NCI-H226 (cell line): ENCODE measurements at places on chromosomes 3 and 15.
A peak's percentile ranks its signal among the peaks of the same experiment; 100 is the strongest.

GRCh38 chr15:48388016-48388851 lies 57.0 kb downstream of the DUT start:
- DNase-seq = no peak

DNA sequence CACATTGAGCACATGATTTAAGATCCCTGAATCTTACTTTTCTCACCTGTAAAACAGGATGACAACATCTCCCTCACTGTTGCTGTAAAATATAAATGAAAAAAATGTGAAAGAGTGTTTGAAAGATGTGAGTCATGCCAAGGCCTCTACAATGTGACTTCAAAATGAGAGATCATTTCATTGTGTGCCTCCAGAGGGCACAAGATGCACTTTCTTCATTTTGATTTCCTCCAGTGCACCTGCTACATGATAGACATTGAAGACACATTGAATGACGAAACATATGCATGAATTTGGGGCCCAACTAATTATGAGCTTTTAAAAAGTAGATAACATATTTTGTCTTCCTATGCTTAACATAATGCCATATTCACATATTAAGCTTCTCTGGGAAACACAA lies 170.3 kb downstream of the MOBP start:
- DNase-seq = peak; percentile 58

- DNase-seq = no peak
Observed at GRCh38 chr3:110562621-110563020, 509.0 kb upstream of the NECTIN3 start.

- peak; percentile 98 for DNase-seq
Observed at GRCh38 chr15:91407269-91407889, 307.3 kb downstream of the SV2B start.

- no peak for DNase-seq
Observed at GRCh38 chr3:124441766-124442165, 288.5 kb upstream of the UMPS start.

- DNase-seq = no peak
Observed at GRCh38 chr3:196320137-196320536, 2.1 kb upstream of the DYNLT2B start.

DNA sequence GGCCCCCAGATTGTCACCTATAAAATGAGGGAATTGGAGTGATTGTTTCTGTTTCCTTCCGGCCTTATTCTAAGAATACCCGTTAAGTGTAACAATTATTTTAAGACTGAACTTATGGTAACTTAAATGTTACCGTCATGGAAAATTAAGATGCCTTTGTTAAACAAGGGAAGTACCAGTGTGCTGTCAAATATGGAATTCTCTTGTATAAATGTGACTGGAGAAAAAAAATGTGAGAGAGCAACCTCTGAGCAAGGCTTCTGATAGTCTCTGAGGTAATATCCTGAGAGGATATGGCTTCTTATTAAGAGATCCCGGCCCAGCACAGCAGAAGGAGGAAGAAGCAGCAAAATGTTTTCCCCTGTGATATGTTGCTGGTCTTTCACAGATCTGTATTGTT lies 480.7 kb upstream of the ADAMTS9 start:
- no peak for DNase-seq

DNA sequence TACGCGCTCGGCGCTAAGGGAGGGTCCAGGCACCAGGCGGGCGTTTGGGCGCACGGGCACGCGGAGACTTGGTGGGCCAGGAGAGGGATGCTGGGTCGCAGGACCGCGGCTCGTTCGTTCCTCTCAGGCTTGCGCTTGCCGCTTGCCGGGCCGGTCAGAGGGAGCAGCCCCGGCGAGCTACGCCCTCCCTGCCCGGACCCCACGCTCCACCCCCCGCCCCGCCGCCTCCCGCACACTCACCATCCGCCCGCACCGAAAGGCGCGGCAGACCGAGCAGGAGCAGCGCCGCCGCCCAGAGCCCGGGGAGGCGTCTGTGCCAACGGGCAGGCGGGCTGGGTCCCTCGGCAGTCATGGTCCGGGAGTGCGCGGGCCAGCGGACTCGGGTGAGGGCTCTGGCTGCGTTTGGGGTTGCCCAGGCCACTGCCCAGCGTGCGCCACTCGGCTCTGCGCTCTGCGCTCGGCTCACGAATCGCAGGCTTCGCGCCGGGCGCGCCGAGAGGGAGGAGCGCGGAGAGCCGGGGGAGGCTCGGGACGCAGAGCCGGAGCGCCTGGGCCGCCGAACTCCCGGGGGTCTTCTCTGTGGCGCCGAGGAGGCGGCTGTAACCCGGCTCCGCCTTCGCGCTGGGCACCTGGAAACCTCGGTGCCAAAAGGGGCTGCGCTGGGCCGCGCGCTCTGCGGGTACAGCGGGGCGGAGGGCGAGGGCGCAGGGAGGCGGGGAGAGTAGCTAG lies at the start of gene SUSD5:
Gene SUSD5, minus strand, starts transcription at position 365 of the 729 bp plus-strand sequence. Its CDS starts 13 bp downstream, at position 352.
- DNase-seq = peak; percentile 41

DNA sequence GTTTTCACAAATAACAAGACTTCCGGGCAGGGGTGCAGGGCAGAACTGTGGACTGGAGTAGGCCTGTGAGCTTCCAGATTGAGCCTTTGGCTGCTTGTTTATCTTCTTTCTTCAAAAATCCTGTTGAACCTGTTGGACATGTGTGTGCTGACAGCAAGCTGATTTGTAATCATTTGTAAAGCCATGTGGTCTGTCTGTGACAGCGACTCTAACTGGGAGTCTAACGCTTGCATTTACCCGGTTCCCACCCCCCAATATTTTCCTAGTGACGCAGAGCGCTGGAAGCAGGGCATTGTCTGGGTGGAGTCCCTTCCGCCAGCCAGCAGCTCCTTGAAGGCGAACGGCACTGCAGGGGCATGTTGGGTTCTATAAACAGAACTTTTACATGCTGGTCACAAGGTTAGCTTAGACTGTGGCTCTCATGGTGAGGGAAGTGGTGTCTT lies 85.7 kb upstream of the MYZAP start:
- DNase-seq = no peak

DNA sequence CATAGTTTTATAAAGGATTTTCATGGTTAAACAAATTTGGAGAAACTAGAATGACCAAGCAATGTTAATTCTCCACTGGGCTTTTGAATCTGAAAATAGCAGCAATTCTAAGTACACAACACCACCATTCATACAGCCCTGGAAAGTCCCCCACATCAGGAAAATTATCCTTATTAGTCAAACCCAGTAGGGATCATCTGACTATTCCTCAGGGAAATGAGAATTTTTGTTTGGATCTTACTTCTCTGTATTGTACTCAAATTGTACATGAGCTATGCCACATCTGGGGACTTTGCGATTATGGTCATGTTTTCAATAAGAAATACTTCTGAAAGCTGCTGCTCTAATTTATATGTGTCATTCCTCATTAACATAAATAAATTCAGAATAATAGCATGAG lies 46.0 kb downstream of the RARB start:
- no peak for DNase-seq

- no peak for DNase-seq
Observed at GRCh38 chr3:54257125-54257720, 134.9 kb downstream of the CACNA2D3 start.

DNA sequence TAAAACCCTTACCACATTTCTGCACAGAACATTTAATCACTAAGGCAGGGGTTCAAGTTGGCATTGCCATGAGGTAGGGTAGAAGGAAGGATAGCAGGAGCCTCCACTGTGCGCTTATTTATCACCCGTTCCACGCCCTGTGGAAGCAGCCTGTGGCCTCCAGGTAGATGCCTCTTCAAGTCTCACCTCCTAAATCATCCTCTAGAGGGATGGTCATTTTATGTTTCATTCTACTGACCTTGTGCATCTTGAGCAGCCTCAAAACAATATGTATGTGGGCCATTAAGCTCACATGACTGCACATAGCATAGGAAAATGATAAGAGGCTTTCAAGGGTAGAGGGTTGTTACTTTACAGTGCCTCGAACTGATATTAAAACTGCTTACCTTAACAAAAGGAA lies 546.2 kb downstream of the GRM7 start:
- DNase-seq = no peak

DNA sequence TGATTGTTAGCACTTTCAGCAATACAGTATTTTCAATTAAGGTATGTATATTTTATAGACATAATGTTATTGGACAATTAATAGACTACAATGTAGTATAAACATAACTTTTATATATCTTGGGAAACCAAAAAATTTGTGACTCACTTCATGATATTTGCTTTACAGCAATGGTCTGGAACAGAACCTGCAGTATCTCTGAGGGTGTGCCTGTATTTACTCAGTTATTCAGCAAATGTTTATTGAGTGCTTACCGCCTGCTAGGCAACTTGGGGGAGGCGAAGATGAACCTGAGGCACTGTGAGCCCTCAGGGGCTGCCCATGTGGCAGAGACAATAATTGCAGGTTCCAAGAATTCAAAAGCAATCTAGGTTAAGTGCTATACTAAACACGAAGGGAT lies 144.8 kb downstream of the GABRB3 start:
- DNase-seq = no peak

- no peak for DNase-seq
Observed at GRCh38 chr3:81440661-81441060, 320.8 kb downstream of the GBE1 start.

DNA sequence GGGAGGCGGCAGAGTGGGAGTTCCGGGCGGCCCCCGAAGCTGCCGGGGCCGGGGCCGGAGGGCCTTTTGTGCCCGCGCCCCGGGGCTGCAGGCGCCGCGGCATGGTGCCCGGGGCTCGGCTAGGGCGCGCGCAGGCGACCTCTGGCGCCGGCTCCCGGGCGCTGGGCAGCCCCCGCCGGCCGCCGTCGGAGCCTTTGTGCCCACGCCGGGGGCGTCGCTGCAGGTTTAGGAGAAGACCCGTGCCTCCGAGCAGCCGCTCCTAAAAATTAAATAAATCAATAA lies 299 bp downstream of the PAQR9 start:
- DNase-seq = no peak

GRCh38 chr3:109122690-109123089 lies 4.8 kb upstream of the MORC1 start:
- DNase-seq = no peak

GRCh38 chr3:73448761-73449301 lies 175.9 kb downstream of the PDZRN3 start:
- DNase-seq = no peak

DNA sequence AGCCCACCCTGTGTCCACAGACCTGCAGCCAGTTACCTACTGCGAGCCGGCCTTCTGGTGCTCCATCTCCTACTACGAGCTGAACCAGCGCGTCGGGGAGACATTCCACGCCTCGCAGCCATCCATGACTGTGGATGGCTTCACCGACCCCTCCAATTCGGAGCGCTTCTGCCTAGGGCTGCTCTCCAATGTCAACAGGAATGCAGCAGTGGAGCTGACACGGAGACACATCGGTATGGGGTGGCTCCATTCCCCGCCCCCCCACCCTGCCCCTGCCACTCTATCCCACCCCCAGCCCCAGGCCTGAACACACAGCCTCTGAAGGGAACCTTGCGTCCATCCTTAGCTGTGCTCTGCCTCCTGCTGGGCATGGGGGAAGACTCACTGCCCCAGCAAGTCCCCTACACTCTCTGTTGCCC lies 73.2 kb downstream of the AAGAB start:
- no peak for DNase-seq

DNA sequence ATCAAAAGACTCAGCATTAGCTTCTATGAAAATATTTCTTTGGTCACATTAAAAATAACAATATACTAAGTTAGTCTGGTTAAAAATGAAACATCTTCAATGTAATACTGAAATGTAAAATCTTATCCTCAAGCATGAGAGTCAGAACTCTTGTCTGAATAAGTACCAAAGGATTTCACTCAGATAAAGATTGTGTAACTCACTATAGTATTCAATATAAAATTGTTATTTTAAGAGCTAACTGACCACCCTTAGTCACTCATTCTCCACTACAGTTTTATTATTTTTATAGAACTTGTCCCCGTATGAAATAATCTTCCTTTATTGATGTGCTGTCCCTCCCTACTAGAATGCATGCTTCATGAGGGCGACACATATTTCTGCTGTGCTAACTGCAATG lies 426.3 kb downstream of the MECOM start:
- DNase-seq = peak; percentile 31

DNA sequence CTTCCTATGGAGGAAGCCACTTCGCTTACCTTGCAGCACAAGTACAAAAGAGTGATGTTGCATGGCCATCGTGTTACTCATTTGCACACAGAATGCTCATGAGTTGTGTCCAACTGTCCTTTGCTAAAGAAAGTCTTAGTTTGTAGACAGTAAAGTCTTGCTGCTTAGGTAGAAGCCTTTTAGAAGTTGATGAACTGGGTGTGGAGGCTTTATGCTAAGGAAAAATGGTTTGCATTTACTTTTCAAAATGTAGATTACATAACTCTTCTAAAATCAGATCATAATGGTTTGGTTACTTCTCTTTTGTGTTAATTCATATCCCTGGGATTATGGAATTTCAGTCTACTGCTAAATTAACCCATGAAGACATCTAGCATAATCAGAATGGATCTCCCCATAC lies 84.5 kb upstream of the FLNB start:
- DNase-seq = no peak

DNA sequence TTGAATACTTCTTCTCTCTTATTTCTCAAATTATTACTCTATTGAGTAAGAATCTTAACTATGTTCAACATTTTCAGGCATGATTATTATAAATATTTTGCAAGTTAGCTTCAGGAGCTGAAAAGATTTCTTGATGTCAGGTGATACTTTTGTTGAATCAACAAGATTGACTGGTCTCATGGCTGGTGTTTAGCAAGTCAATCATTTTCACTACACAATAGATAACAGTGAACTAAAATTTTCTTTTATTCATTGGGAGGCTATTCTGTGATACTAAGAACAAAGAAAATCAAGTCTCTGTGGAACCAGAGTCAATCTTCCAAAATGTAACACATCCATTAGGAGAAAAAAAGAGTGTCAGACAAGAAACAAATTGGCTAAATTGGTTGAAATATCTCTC lies 476.7 kb downstream of the CNTN3 start:
- DNase-seq = no peak

DNA sequence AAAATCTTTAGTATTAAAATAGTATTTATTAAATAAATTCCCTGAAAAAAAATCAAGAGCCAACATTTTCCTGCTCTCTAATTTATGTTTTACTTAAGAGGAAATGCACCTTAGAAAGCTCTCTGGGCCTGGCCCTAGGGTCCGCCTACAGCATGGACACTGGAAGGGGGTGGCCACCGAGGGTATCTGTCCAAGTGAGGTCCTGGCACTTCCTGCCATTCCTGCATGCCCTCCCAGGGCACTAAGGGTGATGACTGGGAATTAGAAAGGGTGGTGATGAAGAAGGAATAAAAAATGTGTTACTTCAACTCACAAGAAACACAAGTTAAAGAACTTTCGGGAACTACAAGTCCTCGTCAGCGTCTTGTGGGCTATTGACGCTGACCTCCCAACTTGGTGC lies 92.8 kb downstream of the MAGI1 start:
- DNase-seq = no peak
